NCI-H510A (cell line): ENCODE measurements at places on chromosomes 3 and 15.

- no peak for DNase-seq
Observed at GRCh38 chr3:60948488-60948887, 302.8 kb downstream of the FHIT start.

- no peak for DNase-seq
Observed at GRCh38 chr3:30832961-30833575, 61.4 kb downstream of the GADL1 start.

DNA sequence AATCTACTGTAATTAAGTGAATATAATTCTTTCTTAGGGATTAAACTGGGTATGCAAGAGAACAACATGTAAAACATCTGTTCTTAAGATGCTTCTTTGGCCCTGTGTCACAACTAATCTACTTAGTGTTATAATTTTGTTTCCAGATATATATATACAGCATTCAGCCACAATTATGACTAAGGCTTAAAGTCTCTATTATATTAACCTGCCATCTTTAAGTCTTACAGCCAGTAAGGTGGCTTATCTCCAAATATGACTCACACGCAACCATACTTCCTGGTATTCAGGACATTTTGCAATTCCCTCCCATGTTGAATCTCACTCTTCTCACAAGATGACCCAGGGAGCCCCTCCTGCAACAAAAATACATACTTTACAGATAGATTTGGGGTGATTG is 6.6 kb upstream of the KBTBD8 start:
- no peak for DNase-seq

- no peak for DNase-seq
Observed at GRCh38 chr3:183359036-183359435, 69.4 kb downstream of the MCF2L2 start.

DNA sequence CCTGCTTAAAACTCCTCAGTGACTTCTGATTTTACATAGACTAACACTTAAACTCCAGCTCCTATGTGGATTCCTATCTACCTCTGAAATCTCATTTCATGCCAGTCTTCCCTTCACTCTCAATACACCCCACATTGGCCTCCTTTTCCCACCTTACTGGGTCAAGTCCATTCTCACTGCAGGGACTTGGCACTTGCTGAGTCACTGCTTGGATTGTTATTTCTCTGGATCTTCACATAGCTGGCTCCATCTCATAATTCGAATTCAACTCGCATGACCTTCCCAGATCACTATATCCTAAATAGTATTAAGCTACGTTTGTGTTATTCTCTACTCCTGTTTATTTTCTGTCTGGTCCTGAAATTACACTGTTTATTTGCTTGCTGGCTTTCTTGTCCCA is 59.6 kb upstream of the FRMD4B start:
- DNase-seq: no peak

DNA sequence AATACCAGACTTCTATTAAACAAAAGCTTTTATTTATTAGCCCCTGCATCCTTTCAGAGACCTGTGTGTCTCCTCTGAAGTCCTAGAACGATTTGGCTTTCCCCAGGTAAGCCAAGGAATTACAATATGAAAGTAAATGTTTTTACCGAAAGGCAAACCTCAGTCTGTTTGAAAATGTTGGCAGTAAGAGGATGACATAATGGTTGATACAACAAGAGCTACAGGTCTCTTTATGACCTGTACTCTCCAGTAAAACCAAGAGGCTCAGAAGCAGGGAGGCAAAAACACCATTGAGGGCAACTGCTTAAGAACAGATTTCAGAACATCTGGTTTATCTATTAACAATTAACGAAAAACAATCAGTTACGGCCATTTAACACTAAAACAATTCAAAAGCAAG is 107.8 kb downstream of the ADAM10 start:
- DNase-seq: no peak

DNA sequence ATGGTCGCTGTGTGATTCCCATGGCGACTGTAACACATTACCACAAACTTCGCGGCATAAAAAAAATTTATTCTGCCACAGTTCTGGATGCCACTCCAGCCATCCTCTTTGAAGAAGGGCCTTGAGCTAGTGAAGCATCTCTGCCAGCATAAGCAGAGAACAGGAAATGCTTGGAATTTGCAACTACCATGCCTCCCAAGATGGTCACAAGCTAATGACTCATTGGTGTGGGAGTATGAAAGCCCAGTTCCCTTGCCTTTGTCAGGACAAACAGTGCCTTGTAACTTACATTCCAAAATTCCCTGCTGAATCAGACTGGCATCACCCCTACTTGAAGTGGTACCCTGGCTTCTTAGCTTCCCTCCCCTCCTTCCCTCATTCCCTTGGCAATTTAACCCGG is 129.7 kb downstream of the PROS1 start:
- DNase-seq: no peak

- no peak for DNase-seq
Observed at GRCh38 chr3:6965881-6966280, 105.0 kb downstream of the GRM7 start.

- DNase-seq: no peak
Observed at GRCh38 chr3:186476541-186476940, 67.6 kb downstream of the CRYGS start.

DNA sequence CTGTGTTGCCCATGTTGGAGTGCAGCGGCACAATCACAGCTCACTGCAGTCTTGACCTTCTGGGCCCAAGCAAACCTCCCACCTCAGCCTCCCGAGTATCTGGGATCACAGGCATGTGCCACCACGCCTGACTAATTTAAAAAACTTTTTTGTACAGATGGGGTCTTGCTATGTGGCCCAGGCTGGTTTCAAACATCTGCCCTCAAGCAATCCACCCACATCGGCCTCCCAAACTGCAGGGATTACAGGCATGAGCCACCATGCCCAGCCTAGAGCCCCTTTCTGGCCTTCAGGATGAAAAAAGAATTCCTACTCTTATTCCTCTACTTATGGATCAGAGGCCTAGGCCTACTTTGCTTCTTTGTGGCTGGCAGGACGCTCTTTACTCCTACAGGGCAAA is 39.6 kb downstream of the CHAC1 start:
- DNase-seq: no peak

DNA sequence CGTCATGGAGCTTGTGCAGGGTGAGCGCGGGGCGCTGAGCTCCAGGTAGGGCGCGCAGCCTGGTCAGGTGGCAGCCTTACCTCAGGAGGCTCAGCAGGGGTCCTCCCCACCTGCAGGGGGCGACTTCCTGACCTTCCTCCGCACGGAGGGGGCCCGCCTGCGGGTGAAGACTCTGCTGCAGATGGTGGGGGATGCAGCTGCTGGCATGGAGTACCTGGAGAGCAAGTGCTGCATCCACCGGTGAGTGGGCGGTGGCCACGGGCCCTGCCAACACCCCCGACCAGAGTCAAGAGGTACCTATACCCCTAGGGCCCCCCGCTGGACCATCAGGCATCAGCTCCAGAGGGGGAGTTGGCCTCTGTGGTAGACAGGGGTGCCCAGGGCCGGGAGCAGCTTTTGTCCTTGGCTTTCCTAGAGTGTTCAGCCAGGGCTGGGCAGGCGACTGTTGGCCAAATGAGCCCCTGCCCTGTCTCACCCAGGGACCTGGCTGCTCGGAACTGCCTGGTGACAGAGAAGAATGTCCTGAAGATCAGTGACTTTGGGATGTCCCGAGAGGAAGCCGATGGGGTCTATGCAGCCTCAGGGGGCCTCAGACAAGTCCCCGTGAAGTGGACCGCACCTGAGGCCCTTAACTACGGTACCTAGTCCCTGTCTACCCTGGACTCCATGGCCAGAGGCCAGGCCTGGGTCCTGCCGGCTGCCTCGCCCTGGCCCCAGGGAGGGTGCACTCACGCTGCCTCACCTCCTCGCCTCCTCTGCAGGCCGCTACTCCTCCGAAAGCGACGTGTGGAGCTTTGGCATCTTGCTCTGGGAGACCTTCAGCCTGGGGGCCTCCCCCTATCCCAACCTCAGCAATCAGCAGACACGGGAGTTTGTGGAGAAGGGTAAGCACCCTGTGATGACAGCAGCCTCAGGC is 9.1 kb downstream of the FES start:
- no peak for DNase-seq

- DNase-seq: no peak
Observed at GRCh38 chr3:107432013-107432515, 54.8 kb downstream of the CCDC54 start.

DNA sequence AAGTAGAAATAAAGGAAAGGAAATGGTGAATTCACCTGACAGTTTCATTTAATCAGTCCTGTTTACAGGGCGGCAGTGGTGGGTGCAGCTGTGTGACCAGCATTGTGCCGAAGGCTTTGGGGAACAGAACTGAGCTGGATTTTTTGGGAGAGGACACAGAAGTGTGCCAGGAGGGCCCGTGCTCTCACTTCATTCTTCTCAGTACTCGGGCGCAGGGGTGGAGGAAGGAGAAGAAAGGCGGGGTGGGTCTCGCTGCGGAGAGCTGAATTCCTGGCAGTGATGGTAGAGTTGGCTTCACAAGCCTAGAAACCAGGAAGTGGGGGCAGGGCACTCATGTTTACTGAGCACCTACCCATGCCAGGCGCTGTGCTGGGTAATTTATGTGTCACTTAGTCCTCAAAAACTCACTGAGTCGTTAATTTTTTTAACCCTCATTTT is 64.6 kb downstream of the CRTC3 start:
- peak; percentile 61 for DNase-seq

DNA sequence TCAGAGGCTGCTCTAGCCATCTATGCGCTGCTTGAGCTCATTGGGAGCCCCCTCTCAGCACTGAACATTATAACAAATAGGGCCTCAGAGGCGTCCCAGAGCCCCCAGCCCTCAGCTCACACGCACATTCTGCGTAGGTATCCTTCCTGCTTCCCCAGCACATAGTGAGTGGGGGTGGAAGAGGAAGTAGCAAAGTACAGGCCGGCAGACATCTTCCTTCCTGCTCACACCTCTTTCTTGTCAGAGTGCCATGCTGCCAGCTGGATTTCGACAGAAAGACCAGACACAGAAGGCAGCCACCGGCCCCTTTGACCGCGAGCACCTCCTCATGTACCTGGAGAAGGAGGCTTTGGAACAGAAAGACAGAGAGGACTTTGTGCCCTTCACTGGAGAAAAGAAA is 16.6 kb downstream of the TMOD2 start:
- DNase-seq: no peak

GRCh38 chr15:45205192-45205591 is 17.4 kb upstream of the SHF start:
- DNase-seq: no peak

- DNase-seq: no peak
Observed at GRCh38 chr3:33360136-33360825, 79.9 kb downstream of the UBP1 start.

GRCh38 chr3:150388498-150389418 is 19.3 kb upstream of the TSC22D2 start:
- DNase-seq: no peak

DNA sequence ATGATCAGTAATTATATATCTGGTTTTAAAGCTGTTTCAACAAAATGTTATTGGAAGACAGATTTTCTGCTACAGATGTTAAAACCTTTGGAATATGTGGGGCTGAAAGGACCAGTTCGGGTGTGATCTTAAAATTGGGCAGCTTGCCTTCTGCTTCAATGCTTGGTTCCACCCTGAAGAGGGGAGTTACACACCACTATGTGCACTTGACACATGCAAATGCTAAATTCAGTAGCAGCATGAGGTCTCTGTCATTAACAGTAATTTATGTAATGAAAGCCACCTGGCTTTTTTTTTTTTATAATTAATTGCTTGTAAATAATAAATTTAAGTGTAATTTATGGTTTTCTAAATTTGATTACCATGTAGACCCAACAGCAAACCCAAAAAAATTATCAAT is 24.6 kb downstream of the CDIN1 start:
- no peak for DNase-seq

DNA sequence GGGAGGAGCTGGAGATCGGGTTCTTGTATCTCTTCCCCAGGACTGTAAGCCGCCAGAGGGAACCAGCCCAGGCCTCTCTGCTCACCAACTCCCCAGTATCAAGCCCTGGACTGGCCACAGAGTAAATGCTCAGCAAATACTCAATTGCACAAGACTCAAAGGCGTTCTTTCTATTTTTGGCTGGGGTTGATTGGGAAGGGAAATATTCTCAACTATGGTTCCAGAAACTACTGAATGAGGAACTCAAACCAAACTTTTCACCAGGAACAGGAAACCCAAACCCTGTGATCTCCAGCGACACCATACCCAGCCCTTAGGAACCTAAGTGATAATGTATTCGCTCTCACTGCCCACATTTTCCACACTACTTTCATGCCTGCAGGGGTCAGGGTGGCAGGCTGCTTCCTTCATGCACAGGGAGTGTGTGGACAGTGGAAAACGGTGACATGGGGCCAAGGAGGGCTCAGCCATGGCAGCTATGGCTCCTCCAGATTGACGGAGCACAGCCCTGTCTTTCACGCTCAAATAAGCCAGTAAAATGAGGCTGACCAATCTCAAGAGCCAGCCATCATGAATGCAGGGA is 124.7 kb upstream of the RAD18 start:
- DNase-seq: no peak

- DNase-seq: no peak
Observed at GRCh38 chr3:142935963-142936362, 27.5 kb downstream of the PAQR9 start.

DNA sequence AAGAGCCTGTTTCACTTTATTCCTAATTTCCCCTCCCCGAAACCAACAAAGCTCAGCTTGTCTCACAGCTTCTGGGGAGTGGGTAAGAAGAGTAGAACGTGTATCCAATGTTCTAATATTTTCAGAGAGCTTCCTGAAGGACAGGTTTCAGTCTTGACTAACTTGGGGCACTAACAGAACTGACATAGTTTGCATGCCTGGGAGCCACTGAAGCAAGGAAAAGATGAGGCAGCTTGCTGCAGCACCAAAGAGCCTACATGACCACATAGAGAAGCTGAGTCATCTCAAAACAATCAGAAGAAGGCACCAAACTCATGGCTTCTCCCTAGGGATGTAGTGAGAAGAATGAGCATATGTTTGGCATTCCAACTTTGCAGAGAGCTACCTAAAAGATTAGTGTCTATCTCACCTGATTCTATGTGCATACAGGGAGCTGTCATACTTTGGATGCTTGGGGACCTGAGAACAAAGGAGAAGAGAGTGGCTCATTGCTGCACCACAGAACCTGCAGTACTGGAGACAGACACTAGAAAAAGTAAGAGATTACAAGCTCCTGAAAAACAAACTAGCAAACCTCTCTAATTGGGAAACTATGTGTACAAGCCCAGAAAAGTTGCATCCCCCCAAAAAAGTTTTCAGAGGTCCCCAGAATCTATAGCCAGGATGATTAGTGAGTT is 86.9 kb downstream of the DCLK3 start:
- no peak for DNase-seq

DNA sequence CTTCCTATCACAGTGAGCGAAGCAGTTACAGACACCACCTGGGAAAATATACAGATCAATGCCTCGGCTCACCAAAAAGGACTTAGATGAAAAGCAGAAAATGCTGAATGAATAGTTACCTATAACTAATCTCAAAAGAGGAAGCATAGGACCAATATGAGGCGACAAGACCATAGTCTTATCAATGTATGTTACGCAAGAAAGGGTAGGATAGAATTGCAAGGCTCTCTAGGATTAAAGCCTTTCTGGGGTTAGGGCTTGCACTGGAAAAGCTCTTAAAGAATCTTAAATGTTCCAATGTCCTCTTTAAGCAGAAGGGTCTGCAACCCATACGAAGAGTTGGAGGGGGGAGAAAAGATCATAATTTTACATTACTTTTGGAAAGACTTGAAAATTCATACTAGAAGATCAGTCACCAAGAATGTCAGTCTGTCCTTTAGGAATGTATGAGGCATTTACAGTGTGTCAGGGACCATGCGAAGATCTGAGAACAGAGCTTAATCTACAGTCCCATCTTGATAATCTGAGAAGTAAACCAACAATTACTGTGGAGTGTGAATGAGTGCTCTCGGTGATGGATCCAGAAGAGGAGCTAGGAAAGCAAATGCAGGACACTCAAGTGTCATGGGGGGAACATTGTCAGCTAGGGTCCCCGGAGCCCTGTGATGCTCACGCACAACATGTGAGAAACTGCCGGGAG is 185.9 kb downstream of the GREM1 start:
- no peak for DNase-seq

GRCh38 chr3:59764171-59764570 is 714.3 kb upstream of the CFAP20DC start:
- DNase-seq: no peak
